Activated CD4-positive, alpha-beta T cell treated with anti-CD3 and anti-CD28 coated beads, Interleukin-2, amount 50 U/mL, for 24 hours (primary cell): ENCODE measurements at places on chromosomes 13 and 19.

DNA sequence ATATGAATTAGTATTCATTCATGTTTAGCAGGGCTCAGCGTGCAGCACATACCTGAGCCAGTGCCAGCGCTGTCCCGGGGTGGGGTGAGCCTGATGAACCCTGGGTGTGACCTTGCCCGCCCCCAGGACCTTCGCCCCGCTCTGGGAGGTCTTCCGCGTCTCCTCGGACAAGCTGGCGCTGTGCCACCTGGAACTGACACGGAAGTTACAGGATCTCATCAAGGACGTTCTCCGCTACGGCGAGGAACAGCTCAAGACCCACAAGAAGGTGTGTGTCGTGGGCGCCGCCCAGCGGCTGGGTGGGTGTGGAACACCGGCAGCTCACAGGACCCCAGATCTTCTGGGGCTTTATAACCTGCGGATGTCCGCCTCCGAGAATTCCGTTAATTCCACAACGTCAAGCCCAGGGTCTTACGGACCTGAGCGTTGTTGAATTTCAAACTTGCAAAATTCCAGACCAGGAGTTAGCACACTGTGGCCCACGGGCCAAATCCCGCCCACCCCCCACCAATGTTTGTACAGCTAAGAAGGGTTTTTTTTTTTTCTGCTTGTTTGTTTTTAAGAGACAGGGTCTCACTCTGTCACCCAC lies 15.4 kb downstream of the FCHO1 start:
- DNase-seq = no peak

DNA sequence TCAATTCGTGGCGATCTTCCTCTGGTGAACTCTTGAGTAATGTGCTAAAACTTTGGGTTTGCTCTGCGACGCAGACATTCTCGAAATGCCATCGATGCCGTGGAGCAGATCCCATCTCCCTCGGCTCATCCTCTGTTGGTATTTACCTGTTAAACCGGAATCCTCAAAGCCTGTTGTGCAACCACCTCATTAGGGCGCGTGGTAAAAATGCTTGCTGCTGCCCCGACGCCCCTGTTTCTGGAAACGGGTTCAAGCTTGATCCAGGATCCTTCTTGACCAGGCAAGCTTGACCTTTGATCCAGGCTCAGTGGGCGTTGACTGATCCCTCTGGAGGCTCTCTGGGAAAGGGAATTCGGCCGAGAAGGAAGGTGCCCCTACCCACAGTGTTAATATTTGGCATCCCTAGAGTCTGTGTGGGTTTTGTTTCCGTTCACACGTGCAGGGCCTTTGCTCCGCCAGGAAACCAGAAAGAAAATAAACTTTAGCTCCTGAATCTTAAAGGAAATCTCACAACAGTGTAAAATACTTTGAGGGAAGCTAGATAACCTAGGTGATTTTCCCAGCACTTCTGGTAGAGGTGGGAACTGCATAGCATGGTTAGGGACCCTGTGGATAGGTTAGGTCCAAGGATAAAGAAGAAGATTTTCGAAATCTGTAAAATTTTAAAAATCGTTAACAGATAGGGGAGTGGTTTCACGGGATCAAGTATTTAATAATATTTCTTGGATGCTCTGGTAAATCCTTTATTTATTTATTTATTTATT lies 1.1 kb downstream of the LSM14A start:
- DNase-seq = peak; percentile 2

- no peak for DNase-seq
Measured at GRCh38 chr19:19568802-19569756, 31.0 kb downstream of the CILP2 start.

GRCh38 chr13:29963089-29963488 lies 112.7 kb upstream of the UBL3 start:
- DNase-seq = no peak

DNA sequence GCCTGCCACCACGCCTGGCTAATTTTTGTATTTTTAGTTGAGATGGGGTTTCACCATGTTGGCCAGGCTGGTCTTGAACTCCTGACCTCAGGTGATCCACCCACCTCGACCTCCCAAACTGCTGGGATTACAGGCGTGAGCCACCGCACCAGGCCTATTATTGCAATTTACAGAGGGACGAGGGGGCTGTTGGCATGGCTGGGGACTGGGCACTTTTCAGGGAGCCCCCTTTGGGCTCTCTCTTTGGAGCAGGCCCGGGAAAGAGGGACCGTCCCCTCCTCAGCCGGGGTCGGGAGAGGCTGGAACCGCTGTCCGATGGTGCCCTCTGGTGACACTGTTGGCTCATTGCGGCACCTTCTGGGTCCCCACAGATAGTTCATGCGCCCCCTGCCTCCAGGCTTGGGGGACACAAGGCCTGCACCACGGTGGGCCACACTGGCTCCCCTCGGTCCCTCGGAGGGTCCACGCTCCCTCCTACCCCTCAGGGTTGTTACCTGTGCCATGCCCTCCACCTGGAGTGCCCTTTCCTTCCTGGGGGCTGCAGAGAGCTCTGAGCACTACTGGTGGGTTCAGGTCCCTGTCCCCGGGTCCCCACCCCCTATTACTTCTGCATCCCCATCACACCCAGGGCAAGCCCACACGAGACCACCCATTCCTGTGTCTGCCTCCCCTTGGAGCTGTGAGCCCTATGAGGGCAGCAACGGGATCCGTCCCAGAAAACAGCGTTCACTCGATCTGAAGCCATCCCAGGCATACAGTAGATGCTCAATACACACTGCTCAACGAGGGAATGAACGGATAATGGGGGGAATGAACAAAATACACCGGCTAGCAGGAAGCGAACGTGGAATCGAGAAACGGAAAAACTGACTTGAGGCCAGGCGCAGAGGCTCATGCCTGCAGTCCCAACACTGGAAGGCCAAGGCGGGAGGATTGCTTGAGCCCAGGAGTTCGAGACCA lies 12.5 kb downstream of the FEM1A start:
- peak; percentile 49 for DNase-seq

DNA sequence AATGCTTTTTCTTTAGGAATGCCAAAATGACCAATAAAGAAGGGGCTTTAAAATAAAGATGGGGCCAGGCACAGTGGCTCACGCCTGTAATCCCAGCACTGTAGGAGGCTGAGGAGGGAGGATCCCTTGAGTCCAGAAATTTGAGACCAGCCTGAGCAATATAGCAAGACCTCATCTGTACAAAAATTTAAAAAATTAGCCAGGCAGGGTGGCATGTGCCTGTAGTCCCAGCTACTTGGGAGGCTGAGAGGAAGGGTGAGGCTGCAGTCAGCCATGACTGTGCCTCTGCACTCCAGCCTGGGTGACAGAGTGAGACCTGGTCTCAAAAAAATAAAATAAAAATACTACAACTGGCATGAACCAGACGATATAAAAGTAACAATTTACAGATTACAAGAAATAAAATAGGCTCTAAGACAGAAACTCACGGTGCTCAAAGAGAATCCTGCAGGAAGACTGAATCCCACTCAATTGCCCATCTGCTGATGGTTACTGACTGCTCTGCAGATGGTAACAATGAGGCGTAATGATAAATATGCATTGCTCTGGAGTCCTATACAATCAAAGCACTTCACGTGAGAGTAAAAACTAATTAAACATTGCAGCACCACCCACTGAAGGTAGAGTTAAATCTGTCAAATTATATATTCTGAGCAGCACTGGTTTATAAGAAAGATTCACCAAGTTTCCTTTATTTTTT lies 93.2 kb downstream of the LHFPL6 start:
- no peak for DNase-seq
